Kidney (tissue), 22 donors: ENCODE measurements at places on chromosomes 7 and 10. TPM values are rescaled to one million over a fixed set of nuclear protein-coding genes. Genes with fewer than 3 reads are reported as not detected.

The NUDCD3 gene
- polyA plus RNA-seq, result 37.9 TPM

The VPS50 gene
- 12.9 TPM for polyA plus RNA-seq

The ASB10 gene
- polyA plus RNA-seq, result 0.22 TPM

The ADRB1 gene
- 1.4 TPM for polyA plus RNA-seq

The NPC1L1 gene
- 2.4 TPM for polyA plus RNA-seq

The TUBB8 gene
- polyA plus RNA-seq, result not detected

The CTNNA3 gene
- 0.45 TPM for polyA plus RNA-seq

The POLR2J2 gene
- 0.62 TPM for polyA plus RNA-seq

The DEPP1 gene
- 44.4 TPM for polyA plus RNA-seq

The SLIT1 gene
- polyA plus RNA-seq, result 0.06 TPM

The GFRA1 gene
- 3.0 TPM for polyA plus RNA-seq

The SLC29A4 gene
- 6.8 TPM for polyA plus RNA-seq

The ANKRD1 gene
- 0.58 TPM for polyA plus RNA-seq

The FRAT1 gene
- 2.1 TPM for polyA plus RNA-seq

The FANK1 gene
- 8.6 TPM for polyA plus RNA-seq

The SCIN gene
- polyA plus RNA-seq, result 62.8 TPM

The ANKRD61 gene
- polyA plus RNA-seq, result not detected

The PNLIPRP1 gene
- polyA plus RNA-seq, result not detected

The AOAH gene
- 2.7 TPM for polyA plus RNA-seq

The AFAP1L2 gene
- 19.8 TPM for polyA plus RNA-seq

The SCD gene
- 10.7 TPM for polyA plus RNA-seq

The TAC1 gene
- 10.9 TPM for polyA plus RNA-seq

The KCP gene
- 7.7 TPM for polyA plus RNA-seq

The NAT16 gene
- not detected for polyA plus RNA-seq

The UBE3C gene
- 20.9 TPM for polyA plus RNA-seq

The GJD4 gene
- not detected for polyA plus RNA-seq

The KNDC1 gene
- 0.43 TPM for polyA plus RNA-seq

The STYXL1 gene
- 55.5 TPM for polyA plus RNA-seq

The SLF2 gene
- polyA plus RNA-seq, result 6.7 TPM

The DPYSL4 gene
- not detected for polyA plus RNA-seq

The LFNG gene
- polyA plus RNA-seq, result 5.0 TPM

The CALHM3 gene
- polyA plus RNA-seq, result not detected

The HOXA3 gene
- polyA plus RNA-seq, result 6.3 TPM

The OR2A1 gene
- not detected for polyA plus RNA-seq

The APBB1IP gene
- 4.1 TPM for polyA plus RNA-seq

The VSTM4 gene
- polyA plus RNA-seq, result 7.4 TPM

The LIPK gene
- polyA plus RNA-seq, result not detected

The MMD2 gene
- not detected for polyA plus RNA-seq

The BTBD16 gene
- polyA plus RNA-seq, result 0.34 TPM

The CHAT gene
- not detected for polyA plus RNA-seq

The NPY4R2 gene
- not detected for polyA plus RNA-seq

The IFIT5 gene
- 11.0 TPM for polyA plus RNA-seq

The AGAP6 gene
- 5.2 TPM for polyA plus RNA-seq

The WIPF3 gene
- 3.8 TPM for polyA plus RNA-seq

The CALY gene
- polyA plus RNA-seq, result 0.54 TPM

The TWIST1 gene
- polyA plus RNA-seq, result 1.7 TPM

The SPDYE5 gene
- polyA plus RNA-seq, result not detected

The ADCY1 gene
- polyA plus RNA-seq, result 2.9 TPM

The H2BK1 gene
- polyA plus RNA-seq, result not detected

The ANKRD22 gene
- polyA plus RNA-seq, result 6.5 TPM

The CDCA7L gene
- polyA plus RNA-seq, result 2.3 TPM

The GPR15LG gene
- not detected for polyA plus RNA-seq

The RNLS gene
- polyA plus RNA-seq, result 19.5 TPM

The TMEM236 gene
- polyA plus RNA-seq, result 0.09 TPM
